OCI-LY7 (cell line): ENCODE measurements at places on chromosomes 11 and 22.

DNA sequence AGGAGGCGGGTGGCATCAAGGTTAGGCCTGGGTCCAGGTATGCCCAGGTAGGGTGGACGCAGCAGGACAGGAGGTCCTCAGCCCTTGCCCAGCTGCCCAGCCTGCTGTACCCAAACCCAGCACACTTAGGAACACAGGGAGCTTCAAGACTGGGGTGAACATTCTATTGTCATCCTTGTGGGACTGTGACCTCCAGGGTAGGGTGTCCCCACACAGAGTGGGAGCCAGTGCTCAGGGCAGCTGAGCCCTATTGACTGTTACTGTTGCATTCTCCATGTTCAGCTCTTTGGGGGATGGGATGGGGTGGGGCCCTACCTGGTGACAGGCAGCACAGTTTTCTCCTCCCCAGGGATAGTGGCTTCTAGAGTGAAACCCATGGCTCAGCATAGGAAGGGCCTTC lies 106.0 kb downstream of the BCR start:
- DNase-seq: no peak

- DNase-seq: peak; percentile 58
Observed at GRCh38 chr22:29635734-29636357, 32.4 kb downstream of the NF2 start.

DNA sequence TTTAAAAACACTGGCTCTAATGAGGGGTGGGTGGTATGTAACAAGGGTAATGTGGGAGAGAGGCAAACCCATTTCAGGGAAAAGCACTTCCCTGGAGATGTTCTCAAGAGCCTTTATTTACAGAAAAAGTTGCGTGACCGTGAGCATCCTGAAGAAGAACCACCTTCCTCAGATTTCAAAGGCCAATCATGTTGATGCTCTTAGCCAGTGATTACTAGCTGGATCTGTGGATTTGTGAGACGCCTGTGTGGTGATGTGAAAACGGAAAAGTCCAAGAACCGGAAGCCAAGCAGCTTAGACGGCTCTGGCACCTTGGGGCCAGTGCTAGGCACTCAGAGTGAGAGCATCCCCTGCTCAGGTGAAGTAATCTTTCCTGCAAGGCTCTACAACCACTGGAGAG lies 12.6 kb upstream of the UBASH3B start:
- DNase-seq: no peak

DNA sequence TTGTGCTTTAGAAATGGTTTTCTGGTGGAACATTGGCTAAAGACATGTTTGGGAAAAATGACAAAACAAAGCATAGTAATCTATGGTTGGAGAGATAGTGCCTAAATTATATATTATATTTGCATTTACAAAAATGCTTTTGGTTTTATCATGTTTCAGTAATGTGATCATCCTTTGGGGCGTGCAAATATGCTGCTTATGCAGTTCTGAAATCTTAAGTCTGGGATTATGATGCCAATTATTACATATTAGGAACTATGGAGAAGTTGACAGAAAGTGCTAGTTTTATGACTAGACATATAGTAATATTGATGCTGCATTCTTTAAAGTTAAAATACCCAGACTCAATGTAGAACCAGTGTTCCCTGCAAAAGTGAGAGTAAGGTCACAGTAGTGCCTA lies 655.0 kb downstream of the METTL15 start:
- no peak for DNase-seq

DNA sequence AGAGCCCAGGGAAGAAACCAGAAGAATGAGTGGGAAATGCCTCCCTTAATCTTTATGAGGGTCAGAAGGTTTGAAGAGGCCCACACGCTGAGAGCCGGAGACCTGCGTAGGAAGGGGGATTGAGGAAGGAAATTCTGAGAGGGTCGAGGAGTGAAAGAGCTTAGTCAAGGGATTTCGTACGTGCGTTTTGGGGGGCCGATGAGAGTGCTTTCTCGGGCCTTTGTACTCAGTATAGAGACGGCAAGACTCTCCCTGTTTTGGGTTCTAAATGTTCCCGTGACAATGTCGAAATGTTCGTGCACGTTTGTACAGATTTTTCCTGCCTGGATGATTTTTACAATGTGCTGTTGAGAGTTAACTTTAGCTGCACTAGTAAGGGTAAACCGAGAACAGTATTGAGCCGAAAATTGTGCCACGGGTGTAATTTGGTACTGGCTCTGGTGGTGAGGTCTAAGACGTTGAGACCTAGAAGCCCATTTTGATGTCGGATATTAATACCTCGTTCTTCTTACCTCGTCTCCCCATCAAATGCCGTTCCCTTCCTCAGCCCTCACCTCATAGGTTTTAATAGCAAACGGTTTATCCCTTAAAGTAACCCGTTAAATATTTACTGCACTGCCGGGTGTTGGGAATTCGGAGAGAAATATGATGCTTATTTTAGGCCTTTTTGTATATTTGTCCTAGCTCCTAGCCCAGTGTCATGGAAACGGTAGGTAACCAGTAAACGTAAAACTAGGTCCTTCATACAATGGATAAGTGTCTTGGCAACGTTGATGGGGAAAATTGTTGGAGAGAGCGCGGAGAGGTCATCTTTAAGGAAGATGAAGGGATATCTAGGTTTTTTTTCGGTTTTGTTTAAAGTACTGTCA lies 734 bp downstream of the C11orf58 start:
- peak; percentile 22 for DNase-seq

GRCh38 chr22:21589396-21589795 lies 21.9 kb downstream of the UBE2L3 start:
- no peak for DNase-seq

- DNase-seq: peak; percentile 73
Observed at GRCh38 chr11:124961972-124962609, 8.1 kb downstream of the CCDC15 start.

DNA sequence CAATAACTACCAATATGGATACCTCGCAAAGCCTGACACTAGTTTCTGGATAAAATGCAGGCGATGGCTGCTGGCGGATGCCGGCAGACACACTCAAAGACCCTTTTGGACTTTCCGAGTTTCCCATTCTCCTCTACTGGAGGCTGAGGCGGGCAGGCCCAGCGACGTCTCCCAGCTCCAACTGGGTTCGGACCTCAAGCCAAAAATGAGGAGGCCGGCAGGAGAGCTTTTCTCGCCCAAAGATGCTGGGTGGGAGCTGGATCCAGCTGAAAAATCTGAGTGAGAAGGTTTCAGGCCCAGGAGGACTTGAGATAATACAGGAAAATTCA lies 428 bp upstream of the FEZ1 start:
- no peak for DNase-seq

DNA sequence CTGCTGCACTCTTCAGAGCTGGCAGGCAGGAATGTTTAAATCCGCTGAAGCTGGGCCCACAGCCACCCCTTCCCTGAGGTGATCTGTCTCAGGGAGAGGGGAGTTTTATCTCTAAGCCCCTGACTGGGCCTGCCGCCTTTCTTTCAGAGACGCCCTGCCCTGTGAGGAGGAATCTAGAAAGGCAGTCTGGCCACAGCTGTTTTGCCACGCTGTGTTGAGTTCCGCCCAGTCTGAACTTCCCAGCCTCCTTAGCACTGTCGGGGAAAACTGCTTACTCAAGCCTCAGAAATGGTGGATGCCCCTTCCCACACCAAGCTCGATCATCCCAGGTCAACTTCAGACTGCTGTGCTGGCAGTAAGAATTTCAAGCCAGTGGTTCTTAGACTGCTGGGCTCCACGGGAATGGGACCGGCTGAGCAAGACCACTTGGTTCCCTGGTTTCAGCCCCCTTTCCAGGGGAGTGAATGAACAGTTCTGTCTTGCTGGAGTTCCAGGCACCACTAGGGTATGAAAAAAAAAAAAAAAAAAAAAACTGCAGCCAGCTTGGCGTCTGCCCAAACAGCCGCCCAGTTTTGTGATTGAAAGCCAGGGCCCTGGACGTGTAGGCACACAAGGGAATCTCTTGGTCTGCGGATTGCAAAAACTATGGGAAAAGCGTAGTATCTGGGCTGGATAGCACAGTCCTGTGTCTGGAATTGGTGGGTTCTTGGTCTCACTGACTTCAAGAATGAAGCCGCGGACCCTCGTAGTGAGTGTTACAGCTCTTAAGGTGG lies 127.4 kb downstream of the SPON1 start:
- no peak for DNase-seq

GRCh38 chr11:27524155-27524554 lies 17.6 kb upstream of the LIN7C start:
- DNase-seq: no peak
